ENCODE measurements at places on chromosomes 6 and 20.

DNA sequence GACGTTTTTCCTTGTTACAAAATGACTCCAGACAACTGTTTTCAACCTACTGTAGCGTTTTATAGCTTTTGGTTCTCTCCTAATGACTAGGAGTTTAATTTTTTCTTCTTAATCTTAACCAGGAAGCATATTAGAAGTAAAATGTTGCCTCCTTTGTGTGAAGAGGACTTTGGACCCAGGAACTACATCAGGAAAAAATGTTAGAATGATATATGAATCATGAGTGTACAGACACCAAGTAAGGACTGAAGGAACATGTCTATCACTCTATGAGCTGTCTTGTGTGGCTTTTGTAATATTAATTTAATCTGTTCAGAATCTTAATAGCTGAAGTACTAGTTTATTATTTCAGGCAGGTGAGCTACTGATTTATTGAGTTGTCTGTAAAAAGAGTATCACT, 71.0 kb upstream of the MARCKS start:
- no peak for DNase-seq

DNA sequence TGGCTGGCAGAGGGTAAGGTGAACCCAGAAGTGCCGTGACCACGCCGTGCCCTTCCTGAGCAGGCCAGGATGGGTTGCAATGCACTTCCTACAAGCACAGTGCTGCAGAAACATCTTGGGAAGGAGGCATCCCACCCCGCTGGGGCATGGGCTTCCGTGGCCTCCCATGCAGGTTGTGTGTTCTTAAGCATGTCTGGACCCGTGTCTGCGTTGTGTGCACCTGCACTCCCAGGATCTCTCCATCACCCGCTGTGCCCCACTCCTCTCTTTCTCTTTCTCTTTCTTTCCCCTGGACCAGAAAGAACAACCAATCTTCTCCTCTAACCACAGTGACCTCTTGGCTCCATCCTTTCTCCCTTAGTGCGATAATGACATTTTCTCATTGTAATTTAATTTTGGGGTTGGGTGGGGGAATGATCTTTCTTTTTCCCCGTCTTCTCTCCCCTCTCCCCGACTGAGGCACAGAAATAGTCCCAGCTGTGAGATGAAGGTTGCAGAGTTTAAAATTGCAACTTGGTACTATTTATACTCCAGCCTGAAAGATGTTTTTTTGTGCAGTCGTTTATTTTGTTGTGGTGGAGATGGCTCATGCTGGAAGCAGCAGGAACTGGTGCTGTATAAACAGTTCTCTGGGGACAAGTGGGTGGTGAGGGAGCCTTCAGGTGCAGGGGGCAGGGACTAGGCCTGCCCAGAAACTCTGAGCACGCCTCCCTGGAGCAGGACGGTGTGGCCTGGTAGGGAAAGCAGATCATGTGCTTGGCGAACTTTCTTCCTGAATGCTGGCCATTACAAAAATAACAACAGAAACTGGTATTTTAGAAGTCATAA, 20.5 kb downstream of the BCAS4 start:
- no peak for DNase-seq

GRCh38 chr6:14981960-14982359, 263.9 kb upstream of the JARID2 start:
- no peak for DNase-seq

DNA sequence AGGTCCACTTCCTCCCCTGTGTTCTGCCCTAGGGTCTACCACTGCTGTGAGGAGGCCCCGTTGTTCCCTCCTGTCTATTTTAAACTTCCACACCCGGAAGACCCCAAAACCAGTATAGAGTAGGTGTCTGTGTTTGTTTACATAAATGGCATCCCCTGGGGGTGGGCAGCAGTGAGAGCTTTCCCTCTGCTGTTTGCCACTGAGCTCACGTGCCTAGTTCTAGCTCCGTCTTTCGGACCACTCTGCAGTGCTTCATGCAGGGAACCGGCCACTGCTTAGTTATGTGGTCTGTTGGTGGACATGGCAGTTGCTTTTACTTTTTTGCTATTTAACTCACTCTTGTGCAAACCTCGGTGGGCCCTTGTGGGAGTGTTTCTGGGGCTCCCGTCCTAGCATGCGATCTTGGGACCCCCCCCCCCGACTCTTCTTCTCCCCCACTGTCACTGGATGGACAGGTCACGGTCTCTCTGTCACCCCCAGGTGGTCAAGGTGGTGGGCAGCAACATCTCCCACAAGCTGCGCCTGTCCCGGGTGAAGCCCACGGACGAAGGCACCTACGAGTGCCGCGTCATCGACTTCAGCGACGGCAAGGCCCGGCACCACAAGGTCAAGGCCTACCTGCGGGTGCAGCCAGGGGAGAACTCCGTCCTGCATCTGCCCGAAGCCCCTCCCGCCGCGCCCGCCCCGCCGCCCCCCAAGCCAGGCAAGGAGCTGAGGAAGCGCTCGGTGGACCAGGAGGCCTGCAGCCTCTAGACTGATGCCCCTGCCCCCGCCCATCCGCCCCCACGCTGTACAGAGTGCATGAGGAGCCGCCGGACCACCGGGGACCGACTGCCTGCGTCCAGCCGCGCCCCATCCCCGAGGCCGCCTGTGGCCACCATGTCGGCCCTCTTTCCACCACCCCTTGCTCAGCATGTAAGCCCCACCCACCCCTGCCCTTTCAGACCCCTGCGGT, 40.9 kb downstream of the VSTM2L start:
- DNase-seq: no peak

GRCh38 chr6:151783692-151784091, 23.8 kb upstream of the ESR1 start:
- DNase-seq: no peak

DNA sequence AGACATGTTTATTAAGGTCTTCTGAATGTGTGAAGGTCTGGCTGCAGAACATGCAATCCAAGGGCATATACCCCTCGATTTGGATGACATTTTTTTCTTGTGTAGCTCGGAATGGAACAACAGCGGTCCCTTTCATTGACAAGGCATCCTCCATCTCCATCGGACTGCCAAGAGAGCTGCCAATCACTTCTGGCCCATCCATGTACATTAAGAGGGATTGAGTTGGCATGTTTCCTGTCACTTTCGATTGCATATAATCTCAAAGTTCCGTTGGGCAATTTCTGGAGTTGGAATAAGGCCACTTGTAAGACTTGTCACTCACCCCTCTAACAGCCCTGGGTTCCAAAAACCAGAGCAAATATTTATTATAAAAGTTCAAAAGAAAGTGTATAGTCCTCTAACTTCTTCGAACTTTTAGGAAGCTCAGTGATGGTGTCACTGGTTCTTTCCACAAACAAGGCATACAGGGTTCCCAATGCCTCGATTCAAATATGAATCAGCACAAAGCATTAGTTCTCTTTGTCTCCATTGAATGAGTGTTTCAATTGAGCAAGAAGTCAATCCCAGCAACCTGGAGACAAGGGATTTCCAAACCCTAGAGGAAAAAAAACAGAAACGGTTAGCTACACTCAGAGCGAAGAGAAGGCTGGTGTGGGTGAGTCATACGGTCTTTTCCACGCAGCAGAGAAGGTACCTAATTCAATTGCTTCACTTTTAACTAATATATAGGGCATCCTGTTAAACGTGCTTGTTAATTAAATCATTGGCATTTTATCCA, 10.9 kb downstream of the ZNF217 start:
- DNase-seq: no peak

DNA sequence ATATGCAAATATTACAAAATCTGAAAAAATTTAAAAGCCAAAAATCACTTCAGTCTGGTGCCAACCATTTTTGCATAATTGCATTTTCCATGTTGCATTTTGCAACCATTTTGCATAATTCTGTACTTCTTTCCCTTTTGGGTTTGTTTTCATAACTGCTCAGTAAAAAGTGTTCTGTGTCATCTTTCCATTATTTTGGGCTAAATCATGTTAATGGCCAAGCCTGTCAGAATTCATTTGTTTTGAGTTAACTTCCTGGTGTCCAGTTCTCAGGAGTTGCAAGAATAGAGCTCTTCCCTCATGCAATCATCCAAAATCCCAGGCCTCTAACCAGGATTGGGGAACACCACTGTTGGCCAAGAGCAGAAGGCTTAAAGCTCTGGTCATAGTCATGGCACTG, 133.6 kb downstream of the MTHFD1L start:
- DNase-seq: no peak

DNA sequence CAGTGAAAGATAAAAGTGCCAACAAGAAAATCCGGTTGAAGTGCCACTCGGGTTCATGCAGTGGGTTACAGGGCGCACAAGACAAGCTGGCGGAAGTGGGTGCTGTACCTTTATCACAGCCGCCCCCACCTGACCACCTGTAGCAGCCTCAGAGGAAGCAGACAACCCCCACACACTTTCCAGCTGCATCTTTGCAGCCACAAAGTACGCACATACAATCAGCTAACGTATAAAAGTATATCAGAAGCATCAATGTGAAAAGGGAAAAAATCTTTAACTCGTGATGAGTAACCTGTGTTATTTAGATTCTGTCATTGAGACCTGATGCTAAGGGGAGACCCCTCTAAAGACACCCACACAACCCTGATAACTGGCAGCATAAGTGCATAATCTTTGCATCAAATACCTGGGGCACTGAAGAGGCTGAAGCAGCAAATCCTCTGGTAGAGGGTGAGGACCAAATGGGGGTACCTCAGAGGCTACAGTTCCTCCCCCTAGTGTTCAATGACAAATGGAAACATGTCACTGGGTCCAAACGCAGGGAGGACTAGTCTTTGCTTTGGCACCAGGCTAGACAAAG, 22.1 kb downstream of the BACH2 start:
- DNase-seq: peak; percentile 87

DNA sequence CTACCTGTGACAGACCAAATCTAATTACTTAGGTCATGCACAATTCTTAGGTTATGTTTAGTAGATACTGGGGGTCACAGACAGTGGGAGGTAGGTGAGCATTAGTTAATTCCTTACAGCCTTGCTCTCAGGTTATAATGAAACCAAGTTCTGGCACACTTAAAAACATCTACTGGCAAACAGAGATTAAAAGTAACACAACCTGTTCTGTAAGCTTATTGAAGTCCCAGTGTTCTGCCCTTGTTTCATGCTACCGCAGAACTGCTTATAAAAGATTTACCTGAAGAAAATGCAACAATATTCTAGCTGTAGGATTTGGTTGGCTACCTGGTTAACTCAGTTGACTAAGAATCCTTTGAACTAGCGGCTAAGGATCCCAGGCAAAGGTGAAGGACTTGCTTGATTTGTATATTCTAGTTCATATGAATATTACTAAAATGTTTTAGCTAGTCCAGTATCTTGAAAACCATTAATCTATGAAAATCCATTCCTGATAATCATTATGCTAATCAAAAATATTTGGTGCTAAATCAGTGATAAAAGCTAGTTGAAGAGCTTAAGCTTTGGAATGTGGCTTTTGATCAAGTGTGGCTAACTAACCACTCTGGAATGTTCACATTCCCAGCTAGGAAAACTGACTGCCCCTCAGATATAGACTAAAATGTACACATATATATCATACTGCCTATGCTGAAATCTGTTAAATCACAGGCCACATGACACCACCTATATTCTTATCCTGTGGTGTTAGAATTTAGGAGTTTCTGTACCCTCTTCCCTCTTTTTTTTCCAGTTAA, 7.2 kb downstream of the PEX3 start:
- DNase-seq: no peak

DNA sequence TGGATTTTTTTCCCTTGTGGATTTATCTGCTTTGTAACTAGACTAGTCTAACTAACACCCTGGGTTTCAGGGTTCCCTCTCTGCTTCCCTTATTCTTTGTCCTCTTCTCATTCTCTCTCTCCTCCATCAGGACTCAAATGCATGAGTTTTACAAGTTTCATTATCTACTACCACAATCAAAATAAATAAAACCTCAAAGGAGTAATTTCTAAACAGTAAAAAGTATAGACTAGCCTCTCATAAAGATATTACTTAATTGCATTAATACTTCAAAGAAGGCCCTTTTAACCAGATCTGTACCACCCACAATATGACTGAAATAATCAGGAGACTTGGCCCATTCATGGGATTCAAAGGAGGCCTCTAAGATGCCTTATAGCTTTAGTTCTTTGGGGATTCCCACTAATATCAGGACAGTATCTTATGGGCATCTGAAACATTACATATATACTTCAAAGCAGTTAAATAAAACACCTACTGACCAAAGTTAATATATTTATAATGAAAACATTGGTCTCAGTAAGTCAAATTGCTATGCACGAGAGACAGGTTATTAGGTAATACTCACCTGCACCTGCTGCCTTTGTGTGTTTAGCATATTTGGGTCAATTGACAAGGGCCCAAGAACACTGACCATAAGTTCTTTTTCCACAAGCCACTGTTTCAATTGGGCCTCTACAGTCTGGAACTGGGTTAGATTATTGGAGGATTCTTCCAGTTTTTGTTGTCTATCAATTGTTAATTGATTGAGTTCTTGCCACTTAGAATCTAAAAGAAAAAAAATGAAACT, 85.7 kb downstream of the DST start:
- no peak for DNase-seq
